ENCODE measurements at places on chromosomes 11 and 22. TPM values are rescaled to one million over a fixed set of nuclear protein-coding genes. Genes with fewer than 3 reads are reported as not detected.
A peak's percentile ranks its signal among the peaks of the same experiment; 100 is the strongest.

The MRGPRX3 gene
- not detected for total RNA-seq

GRCh38 chr11:64739871-64740270 is 4.1 kb downstream of the RASGRP2 start:
- no peak for DNase-seq
- H3K36me3 ChIP-seq: no peaks in the 10 kb centered on the region
- no peaks in the 10 kb centered on the region for H3K27me3 ChIP-seq
- no peak overlapping the region for H3K27ac ChIP-seq
- peaks cover 21% of the 10 kb centered on the region for H3K4me1 ChIP-seq
- no peak overlapping the region for H3K4me3 ChIP-seq

GRCh38 chr11:68471360-68472340 is 11.1 kb downstream of the PPP6R3 start:
- no peak for DNase-seq
- H3K4me3 ChIP-seq: no peak overlapping the region
- no peaks in the 10 kb centered on the region for H3K36me3 ChIP-seq
- H3K27ac ChIP-seq: no peak overlapping the region
- H3K4me1 ChIP-seq: peaks cover 27% of the 10 kb centered on the region

The CCDC116 gene
- total RNA-seq: 0.71 TPM

The KCTD14 gene
- total RNA-seq: 6.4 TPM

DNA sequence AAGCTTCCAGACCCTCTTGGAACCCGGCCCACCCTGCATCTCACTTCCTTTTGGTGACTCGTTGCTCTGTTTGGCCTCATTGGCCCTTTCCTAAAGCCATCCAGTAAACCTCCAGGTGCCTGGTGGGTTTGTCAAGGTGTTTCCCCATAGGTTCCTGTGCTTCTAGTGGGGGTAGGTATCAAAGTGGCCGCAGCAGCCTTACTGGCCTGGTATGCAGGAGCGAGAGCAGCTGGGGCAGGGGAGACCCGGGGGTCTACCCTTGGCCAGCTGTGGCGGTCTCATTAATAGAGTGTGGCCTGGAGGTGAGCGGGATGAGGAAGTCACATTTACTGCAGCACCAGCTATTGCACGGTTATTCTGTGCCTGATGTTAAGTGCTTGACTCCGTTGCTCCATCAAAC is 4.1 kb downstream of the APOA4 start:
- DNase-seq: no peak
- H3K4me3 ChIP-seq: no peak overlapping the region
- H3K4me1 ChIP-seq: peaks cover 4% of the 10 kb centered on the region
- no peaks in the 10 kb centered on the region for H3K36me3 ChIP-seq
- no peak overlapping the region for H3K27ac ChIP-seq
- no peaks in the 10 kb centered on the region for H3K27me3 ChIP-seq

The ABCC8 gene
- 3.9 TPM for total RNA-seq

DNA sequence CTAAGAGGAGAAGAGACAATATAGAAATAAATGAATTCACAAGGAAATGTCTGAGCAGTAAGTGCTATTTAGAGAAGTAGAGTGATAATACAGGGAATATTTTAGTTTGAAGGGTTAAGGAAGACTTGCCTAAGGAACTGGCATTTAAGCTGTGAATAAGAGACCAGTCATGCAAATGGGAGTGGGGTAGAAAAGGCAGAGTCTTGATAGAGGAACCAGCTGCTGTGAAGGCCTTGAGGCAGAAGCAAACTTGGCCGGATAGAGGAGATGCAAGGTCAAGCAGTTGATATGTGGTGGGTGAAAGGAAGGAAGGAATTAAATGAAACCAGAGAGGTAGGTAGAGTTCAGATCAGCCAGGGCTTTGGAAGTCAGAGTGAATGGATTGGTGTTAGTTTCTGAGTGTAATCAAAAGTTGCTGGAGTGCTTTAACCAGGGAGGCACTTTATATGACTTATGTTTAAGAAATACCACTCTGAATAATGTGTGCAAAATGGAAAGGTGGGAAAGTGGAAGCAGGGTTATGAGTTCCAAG is 198.4 kb upstream of the SESN3 start:
- H3K4me3 ChIP-seq: no peak overlapping the region
- no peaks in the 10 kb centered on the region for H3K36me3 ChIP-seq
- no peaks in the 10 kb centered on the region for H3K27me3 ChIP-seq
- DNase-seq: no peak

The MMP10 gene
- total RNA-seq: 1.2 TPM

The BTBD18 gene
- total RNA-seq: not detected

- no peak overlapping the region for H3K4me3 ChIP-seq
- H3K4me1 ChIP-seq: peaks cover 13% of the 10 kb centered on the region
- no peaks in the 10 kb centered on the region for H3K27me3 ChIP-seq
These were observed 22.1 kb downstream of the GDPD5 start for GRCh38 chr11:75503531-75504099.

The SYT12 gene
- not detected for total RNA-seq

The SERPING1 gene
- total RNA-seq: 102 TPM

DNA sequence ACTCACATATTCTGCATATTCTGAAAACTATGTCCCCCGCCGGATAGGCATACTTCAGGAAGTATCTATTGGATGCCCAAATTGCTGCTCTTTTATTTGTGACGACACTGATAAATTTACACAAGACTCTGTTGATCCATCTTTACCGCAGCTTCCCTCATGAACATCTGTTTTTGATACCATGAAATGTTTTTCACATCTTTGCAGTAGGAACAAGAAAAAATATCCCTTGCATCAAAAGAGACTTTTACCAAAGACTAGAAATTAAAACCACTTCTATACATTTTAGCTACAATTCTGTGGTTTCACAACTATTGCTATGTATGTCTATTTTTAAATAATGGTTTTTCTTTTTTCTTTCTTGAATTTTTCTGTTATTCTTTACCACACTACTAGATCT is 15.3 kb downstream of the POU2AF2 start:
- peaks cover 4% of the 10 kb centered on the region for H3K4me1 ChIP-seq
- H3K27me3 ChIP-seq: no peaks in the 10 kb centered on the region
- no peaks in the 10 kb centered on the region for H3K36me3 ChIP-seq

GRCh38 chr22:40238425-40239344 is 61.0 kb downstream of the TNRC6B start:
- peaks cover 4% of the 10 kb centered on the region for H3K36me3 ChIP-seq
- no peak overlapping the region for H3K4me3 ChIP-seq
- DNase-seq: no peak
- H3K27ac ChIP-seq: peak overlapping the region; percentile 44
- peaks cover 2% of the 10 kb centered on the region for H3K4me1 ChIP-seq

The TRIOBP gene
- total RNA-seq: 105 TPM

The SAA1 gene
- total RNA-seq: 44.4 TPM

- H3K27ac ChIP-seq: no peak overlapping the region
- H3K27me3 ChIP-seq: peaks cover 2% of the 10 kb centered on the region
- no peak overlapping the region for H3K4me3 ChIP-seq
- DNase-seq: peak; percentile 6
- no peaks in the 10 kb centered on the region for H3K36me3 ChIP-seq
These were observed 95.3 kb upstream of the RCN1 start for GRCh38 chr11:31995525-31996094.

DNA sequence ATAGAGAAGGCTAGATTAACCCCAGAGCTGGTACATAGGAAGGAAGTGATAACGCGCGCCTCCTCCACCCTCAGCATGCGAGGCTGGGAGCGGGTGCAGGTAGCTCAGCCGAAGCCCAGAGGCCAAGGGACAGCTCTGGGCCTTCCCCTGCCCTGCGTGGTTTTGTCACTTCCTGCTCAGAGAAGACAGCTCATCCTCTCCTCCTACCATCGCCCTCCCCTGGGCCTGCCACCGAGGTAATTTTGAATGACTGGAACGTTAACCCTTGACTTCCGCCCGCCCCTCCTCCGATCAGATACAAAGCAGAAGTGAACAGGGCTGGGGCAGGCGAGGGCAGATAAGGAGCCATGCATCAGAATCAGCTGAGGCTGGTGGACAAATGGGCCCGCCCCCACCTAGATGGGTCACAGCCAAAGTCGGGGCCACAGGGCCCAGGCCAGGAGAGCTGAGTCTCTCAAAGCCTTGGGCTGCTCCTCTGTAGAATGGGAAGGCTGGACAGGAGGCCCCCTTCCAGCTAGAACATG is 1.6 kb downstream of the RAC2 start:
- H3K27ac ChIP-seq: no peak overlapping the region
- no peaks in the 10 kb centered on the region for H3K27me3 ChIP-seq
- no peak overlapping the region for H3K4me3 ChIP-seq
- no peaks in the 10 kb centered on the region for H3K36me3 ChIP-seq
- H3K4me1 ChIP-seq: no peaks in the 10 kb centered on the region
- no peak for DNase-seq

DNA sequence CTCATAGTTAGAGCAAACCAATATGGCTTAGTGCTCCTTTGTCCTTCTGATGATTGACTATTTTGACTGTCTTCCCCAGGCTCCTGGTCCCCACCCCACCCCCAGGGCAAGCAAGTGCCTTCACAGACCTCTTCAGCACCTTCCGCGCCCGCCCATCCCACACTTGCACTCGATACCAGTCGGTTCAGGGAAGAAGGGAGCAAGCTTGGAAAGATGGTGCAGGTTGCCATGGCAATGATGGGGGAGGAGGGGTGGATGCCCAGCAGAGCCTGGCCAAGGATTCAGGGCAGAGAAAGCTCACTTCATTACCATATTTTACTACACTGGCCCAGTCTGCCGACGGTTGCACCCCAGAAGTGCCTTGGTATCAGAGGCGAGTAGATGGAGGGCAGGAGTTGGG is 2.2 kb downstream of the TMEM132A start:
- no peak overlapping the region for H3K27ac ChIP-seq
- H3K4me3 ChIP-seq: no peak overlapping the region
- peaks cover 16% of the 10 kb centered on the region for H3K4me1 ChIP-seq
- peaks cover under 1% of the 10 kb centered on the region for H3K36me3 ChIP-seq
- no peak for DNase-seq
- H3K27me3 ChIP-seq: no peaks in the 10 kb centered on the region

The DEFB131B gene
- total RNA-seq: not detected

DNA sequence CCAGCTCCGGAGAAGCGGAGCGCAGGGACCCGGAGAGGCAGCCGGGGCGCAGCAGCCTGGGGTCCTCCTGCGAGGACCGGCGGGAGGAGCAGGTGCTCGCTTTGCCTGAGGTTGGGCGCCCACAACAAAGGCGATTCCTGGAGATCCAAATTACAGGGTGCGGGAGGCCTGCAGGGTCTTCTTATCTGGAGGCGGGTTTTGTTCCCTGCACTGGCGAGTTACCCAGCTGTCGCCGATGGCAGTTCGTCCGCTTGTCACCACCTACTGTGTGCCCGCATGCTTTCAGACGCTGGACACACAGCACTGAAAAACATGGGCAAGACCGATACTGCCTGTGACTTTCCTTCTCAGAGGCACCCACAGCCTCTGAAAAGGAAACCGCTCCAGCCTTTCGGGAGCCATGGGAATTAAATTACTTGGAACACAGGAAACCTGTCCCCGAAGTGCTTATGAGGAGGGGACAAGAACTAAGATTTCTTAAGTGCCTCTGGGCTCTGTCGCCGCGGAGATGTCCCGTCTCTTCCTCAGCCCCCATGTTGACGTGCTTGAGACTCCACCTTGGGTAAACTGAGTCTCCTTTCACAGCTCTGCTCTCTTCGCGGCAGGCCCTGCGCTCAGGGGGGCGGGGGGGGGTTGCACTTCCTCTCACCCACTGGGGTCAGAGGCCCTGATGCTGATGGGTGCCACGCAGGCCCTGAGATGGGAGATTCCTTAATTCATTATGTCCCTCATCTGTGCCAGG is 1.3 kb upstream of the ZFTA start:
- no peaks in the 10 kb centered on the region for H3K27me3 ChIP-seq
- peak overlapping the region; percentile 20 for H3K4me3 ChIP-seq
- DNase-seq: peak; percentile 21
- no peaks in the 10 kb centered on the region for H3K36me3 ChIP-seq

The B3GAT1 gene
- 0.40 TPM for total RNA-seq

- no peaks in the 10 kb centered on the region for H3K27me3 ChIP-seq
- H3K4me3 ChIP-seq: no peak overlapping the region
- no peaks in the 10 kb centered on the region for H3K4me1 ChIP-seq
- H3K36me3 ChIP-seq: no peaks in the 10 kb centered on the region
- no peak for DNase-seq
- no peak overlapping the region for H3K27ac ChIP-seq
These were observed 132.8 kb upstream of the NCAM1 start for GRCh38 chr11:112828421-112828820.

The DCHS1 gene
- 14.9 TPM for total RNA-seq

GRCh38 chr11:27485930-27486773 is 13.6 kb upstream of the LGR4 start:
- no peaks in the 10 kb centered on the region for H3K27me3 ChIP-seq
- no peak overlapping the region for H3K27ac ChIP-seq
- peak; percentile 85 for DNase-seq
- H3K4me1 ChIP-seq: no peaks in the 10 kb centered on the region
- no peak overlapping the region for H3K4me3 ChIP-seq

The OR10G4 gene
- total RNA-seq: not detected

The TECTA gene
- total RNA-seq: 1.0 TPM

The BBS1 gene
- total RNA-seq: 41.4 TPM

- H3K4me1 ChIP-seq: no peaks in the 10 kb centered on the region
- no peak for DNase-seq
- H3K27me3 ChIP-seq: no peaks in the 10 kb centered on the region
- no peak overlapping the region for H3K27ac ChIP-seq
- H3K36me3 ChIP-seq: no peaks in the 10 kb centered on the region
These were observed 5.4 kb downstream of the PARVG start for GRCh38 chr22:44186121-44186510.

The C11orf98 gene
- total RNA-seq: 19.0 TPM

DNA sequence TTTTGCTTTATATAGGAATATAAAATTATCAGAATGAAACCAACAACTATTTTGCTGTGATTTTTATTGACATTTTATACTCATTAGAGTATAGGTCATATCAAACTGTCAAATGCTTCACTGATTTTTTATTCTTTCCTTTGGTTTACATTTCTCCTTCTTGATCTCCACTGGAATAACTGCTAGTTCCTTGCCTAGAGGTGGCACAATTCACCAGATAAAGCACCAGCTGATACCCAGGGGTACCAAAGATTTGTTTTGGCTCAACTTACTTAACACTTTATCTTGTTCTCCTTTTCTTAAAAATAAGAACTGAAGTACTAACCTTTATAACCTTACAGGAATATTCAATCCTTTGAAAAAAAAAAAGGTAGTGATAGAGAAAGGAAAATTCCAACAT is 725.1 kb upstream of the CHORDC1 start:
- no peaks in the 10 kb centered on the region for H3K4me1 ChIP-seq
- H3K27me3 ChIP-seq: no peaks in the 10 kb centered on the region
- DNase-seq: no peak
- H3K27ac ChIP-seq: no peak overlapping the region

GRCh38 chr11:46306296-46306853 is 28.9 kb downstream of the CREB3L1 start:
- H3K4me1 ChIP-seq: no peaks in the 10 kb centered on the region
- H3K36me3 ChIP-seq: peaks cover 6% of the 10 kb centered on the region
- no peak overlapping the region for H3K27ac ChIP-seq
- DNase-seq: peak; percentile 50
- no peaks in the 10 kb centered on the region for H3K27me3 ChIP-seq
- no peak overlapping the region for H3K4me3 ChIP-seq

The SERPIND1 gene
- 0.85 TPM for total RNA-seq

The GSTT2B gene
- 22.3 TPM for total RNA-seq

The PKP3 gene
- total RNA-seq: 15.7 TPM

GRCh38 chr11:36452236-36452940 is 57.7 kb downstream of the TRAF6 start:
- H3K4me3 ChIP-seq: no peak overlapping the region
- DNase-seq: peak; percentile 40
- H3K36me3 ChIP-seq: no peaks in the 10 kb centered on the region
- H3K27ac ChIP-seq: no peak overlapping the region
- H3K27me3 ChIP-seq: no peaks in the 10 kb centered on the region

- no peaks in the 10 kb centered on the region for H3K36me3 ChIP-seq
- H3K4me1 ChIP-seq: no peaks in the 10 kb centered on the region
- H3K27me3 ChIP-seq: no peaks in the 10 kb centered on the region
- H3K27ac ChIP-seq: no peak overlapping the region
- no peak overlapping the region for H3K4me3 ChIP-seq
These were observed 29.6 kb upstream of the MMP20 start for GRCh38 chr11:102654761-102655160.

The BAIAP2L2 gene
- total RNA-seq: 0.17 TPM

Measured in lung (tissue), 17 donors.